ENCODE measurements at places on chromosomes 12 and 14. TPM values are rescaled to one million over a fixed set of nuclear protein-coding genes. Genes with fewer than 3 reads are reported as not detected.
A peak's percentile ranks its signal among the peaks of the same experiment; 100 is the strongest.

DNA sequence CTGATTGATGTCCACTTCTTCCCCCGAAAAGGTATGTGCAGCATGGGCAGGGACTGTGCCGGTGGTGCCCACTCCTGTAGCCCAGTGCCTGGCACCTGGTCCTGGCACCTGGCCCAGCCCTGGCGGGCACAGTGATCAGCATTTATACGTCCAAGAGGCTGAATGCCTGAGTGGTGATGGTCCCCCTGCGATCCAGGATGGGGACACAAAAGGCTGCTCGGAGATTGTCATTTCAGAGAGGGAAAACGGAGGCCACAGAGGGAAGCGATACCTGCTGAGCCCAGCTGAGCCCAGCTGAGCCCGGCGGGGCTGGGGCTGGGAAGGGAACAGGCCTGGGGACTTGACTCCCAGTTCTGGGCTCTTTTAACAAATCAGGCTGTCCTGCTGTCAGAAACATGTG is 55.8 kb downstream of the PRIMA1 start:
- H3K4me1 ChIP-seq = no peaks in the 10 kb centered on the region
- no peak for DNase-seq
- H3K27ac ChIP-seq = no peak overlapping the region
- H3K27me3 ChIP-seq = peaks cover 57% of the 10 kb centered on the region
- no peak overlapping the region for H3K4me3 ChIP-seq

GRCh38 chr14:97626088-97626487 is 828.9 kb downstream of the VRK1 start:
- no peak for DNase-seq
- H3K4me3 ChIP-seq = no peak overlapping the region
- no peak overlapping the region for H3K27ac ChIP-seq

The C1RL gene
- 70.4 TPM for total RNA-seq

DNA sequence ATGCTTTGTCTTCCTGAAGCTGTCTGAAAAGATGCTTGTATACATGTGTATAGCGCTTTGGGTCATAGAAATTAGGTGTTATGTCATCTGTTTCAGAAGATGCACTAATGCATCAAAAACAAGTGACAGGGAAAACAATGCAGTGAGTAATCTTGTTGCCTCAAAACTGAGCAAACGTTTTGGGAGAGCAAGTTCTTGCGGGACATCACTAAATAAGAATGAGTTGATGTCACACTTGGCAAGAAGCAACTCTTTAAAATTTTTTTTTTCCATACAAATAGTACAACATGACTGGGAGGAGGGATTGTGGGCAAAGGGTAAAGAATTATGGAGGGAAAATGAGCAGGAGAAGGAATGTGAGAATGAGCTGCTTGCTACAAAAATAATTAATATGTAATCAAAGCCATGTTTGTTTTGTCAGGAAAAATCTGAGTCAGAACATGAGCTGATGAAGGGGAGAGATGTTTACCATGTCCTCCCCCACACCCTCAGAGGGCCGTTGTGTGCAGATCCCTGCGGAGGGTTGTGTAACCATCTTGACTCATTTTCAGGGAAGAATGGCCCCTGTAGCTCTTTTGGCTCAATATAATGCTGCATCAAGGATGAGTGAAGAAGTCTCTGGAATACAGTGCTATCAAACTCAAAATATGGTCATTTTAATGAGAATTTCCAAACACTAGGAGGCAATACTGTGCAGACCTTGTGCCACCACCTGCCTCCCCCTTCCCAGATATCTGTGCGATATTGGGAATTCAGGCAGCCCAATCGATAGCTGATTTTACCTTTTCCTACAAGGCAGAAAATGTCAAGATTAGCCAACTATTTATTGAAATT is 41.4 kb downstream of the BORCS5 start:
- peak; percentile 90 for DNase-seq
- H3K4me3 ChIP-seq = no peak overlapping the region
- 0 out of 2 replicates have a peak, but pooled peaks cover 3% of the 10 kb centered on the region for H3K36me3 ChIP-seq
- peak overlapping the region; percentile 51 for H3K27ac ChIP-seq
- H3K4me1 ChIP-seq = peaks cover 27% of the 10 kb centered on the region

DNA sequence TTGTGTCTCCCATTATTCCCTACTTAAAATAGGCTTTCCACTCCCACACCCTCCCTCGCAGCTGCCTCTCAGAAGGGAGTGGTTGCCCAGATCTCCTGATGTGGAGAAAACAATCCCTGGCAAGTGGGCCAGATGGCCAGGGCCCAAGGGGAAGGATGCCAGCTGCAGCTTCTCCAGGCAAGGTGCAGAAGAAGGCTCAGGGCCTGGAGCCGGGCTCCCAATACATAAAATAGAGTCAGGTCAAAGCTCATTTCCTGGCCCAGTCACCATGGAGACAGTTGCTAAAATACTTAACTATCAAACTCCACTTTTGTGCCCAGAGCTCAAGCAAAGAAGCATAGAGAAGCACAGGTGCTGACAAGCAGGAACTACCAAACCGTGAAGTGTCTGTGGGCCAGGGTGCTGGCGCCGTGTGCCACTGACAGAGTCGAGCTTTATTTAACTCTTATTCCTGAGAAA is 45.7 kb upstream of the ITPR2 start:
- H3K4me3 ChIP-seq = no peak overlapping the region
- no peaks in the 10 kb centered on the region for H3K36me3 ChIP-seq
- H3K27me3 ChIP-seq = no peaks in the 10 kb centered on the region
- no peaks in the 10 kb centered on the region for H3K4me1 ChIP-seq
- DNase-seq = no peak

DNA sequence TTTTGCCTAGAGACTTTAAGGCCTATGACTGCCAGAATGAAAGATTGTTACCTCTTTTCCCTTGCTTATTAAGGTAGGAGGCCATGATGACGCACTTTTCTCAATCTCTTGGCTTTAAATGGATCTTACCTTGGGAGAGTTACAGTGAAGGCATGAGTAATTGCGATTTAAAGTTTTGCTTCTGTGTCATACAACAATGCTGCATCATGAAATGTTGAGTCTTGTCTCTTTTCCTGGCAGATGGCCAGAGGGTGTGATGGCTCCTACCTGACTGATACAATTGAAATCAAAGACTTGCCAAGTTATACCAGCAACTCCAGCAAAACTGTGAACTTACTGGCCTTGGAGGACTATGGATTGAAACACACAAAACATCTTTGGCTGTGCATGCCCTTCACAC is 17.2 kb upstream of the LRRK2 start:
- no peak overlapping the region for H3K27ac ChIP-seq
- no peaks in the 10 kb centered on the region for H3K4me1 ChIP-seq
- no peak for DNase-seq
- no peak overlapping the region for H3K4me3 ChIP-seq

Measured in PC-9 (cell line).